AG09319 (cell line): ENCODE measurements at places on chromosomes 16 and 17.

- DNase-seq, result no peak
Observed at GRCh38 chr17:13384626-13385025, 217.1 kb downstream of the HS3ST3A1 start.

DNA sequence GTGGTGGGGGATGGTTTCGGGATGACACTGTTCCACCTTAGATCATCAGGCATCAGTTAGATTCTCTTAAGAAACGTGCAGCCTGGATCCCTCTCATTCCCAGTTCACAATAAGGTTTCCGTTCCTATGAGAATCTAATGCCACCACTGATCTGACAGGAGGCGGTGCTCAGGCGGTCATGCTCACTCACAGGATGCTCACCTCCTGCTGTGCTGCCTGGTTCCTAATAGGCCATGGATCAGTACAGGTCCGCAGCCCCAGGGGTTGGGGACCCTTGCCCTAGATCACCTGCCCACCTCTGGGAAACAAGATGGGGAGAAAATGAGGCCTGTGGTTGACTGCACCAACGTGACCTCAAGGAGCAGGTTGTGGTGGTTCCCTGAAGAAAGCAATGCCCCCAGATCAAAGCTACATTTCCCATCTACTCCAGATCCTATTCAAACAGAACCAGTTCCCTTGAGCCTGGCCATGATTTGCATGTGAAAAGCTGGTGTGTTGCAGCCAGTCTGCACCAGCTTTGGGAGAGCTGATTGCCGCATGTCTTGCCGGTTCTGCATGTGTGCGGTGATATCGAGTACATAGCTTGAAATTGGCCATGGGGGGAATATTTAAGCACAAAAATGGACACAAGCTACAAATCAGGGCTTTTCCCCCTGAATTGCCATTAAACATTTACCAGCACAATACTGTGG lies 183.2 kb upstream of the HSBP1 start:
- no peak for DNase-seq

- no peak for DNase-seq
Observed at GRCh38 chr17:71488851-71489250, 632.0 kb upstream of the SOX9 start.

GRCh38 chr17:44311562-44312181 lies 3.3 kb downstream of the RUNDC3A start:
- DNase-seq, result no peak

- DNase-seq, result no peak
Observed at GRCh38 chr16:12639044-12639443, 164.6 kb downstream of the CPPED1 start.

- DNase-seq, result no peak
Observed at GRCh38 chr16:66274335-66275110, 92.0 kb upstream of the CDH5 start.

GRCh38 chr17:21512307-21513011 lies 136.3 kb downstream of the KCNJ12 start:
- no peak for DNase-seq

- DNase-seq, result no peak
Observed at GRCh38 chr16:3259836-3260235, 3.4 kb upstream of the MEFV start.

DNA sequence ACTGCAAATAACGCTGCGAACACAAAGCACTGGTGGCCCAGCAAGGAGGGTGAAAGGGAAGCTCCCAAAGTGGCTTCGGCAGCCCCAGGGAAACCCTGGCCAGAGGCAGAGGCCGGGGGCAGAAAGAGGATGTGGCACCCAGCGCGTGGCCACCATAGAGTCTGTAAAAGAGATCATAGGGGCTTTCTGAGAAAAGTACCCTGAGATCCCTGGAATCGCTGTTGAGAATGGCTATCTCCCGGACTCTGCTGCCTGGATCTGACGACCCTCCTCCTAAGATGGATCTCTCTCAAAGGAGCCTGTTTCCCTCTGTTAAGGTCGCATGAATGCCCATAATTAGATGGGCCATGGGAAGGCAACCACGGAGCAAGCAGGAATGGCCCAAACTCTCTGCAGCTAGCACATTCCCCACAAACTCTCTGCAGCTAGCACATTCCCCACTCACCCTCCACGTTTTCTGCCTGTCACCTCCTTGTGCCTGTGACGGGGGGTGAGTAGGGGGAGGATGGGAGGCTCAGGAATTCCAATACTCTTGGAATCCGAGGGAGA lies 364.4 kb downstream of the XYLT1 start:
- DNase-seq, result no peak

GRCh38 chr17:306536-307294 lies 45.9 kb downstream of the RPH3AL start:
- DNase-seq, result no peak

DNA sequence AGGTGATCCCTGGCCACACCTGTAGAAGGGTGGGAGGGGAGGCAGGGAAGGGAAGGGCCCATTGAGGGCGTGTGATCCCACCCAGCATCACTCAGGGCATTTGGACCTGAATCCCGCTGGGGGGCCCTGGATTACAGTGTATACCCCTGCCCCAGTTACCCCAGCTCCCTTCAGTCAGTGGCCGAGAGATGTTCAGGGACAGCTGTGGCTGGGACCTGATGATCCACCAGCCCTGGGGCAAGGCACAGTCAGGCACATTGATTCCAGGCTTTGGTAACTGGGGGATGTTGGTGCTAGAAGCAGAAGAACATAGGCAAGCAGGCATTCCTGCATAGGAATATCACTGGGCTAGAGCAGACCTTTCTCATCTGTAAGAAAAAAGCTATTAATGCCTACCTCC lies 170.3 kb downstream of the FOXL1 start:
- DNase-seq, result no peak

GRCh38 chr16:84511180-84511800 lies 6.8 kb upstream of the MEAK7 start:
- peak; percentile 72 for DNase-seq

- DNase-seq, result no peak
Observed at GRCh38 chr17:6901086-6901485, 69.6 kb upstream of the TEKT1 start.

DNA sequence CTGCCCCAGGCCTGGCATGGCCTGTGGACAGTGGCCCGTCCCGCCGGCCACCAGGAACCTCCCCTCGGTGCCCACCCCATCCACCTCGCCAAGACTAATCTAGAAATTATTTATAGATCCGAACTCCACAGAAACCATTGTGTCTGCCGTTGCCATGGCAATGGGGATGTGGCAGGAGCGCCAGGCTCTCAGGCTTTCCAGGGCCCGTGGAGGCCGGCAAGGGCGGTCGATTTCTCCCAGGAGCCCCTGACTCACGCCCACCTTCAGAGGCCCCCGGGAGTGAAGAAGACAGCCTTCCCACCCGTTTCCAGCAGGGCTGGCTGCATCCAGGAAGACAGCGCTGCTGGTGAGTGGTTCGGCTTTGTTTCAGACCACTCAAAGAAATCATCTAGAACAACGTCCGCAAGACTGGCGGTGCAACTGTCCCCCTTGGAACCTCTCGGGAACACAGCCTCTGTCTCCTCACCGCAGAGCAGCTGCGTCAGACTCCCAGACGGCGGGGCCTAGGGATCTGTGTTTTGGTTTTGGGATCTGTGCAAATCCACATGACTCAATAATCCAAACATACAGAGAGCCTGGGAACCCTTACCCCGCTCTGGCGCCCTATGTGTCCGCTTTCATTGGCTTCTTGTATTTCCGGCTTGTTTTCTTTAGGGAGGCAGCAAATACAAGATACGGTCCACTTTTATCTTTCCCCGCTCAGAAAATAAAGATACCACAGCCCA lies 48.5 kb upstream of the ZCCHC14 start:
- no peak for DNase-seq

DNA sequence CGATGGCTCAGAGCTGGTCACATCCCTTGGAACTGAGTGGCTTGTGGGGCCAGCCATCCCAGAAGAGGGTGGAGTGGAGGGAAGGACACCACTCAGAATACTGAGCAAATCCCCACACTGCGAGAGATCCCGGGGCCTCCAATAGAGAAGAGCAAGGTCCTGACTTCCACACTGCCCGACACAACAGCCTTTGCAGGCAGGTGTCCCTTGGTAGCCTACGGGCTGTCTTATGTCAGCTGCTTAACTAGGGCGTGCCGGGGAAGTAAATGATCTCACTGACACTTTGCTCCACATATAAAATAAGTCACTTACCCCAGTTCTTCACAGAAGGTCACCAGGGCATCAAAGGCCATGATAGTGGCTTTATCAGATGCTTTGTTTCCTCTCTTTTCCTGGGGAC lies 16.1 kb downstream of the RECQL5 start:
- no peak for DNase-seq

DNA sequence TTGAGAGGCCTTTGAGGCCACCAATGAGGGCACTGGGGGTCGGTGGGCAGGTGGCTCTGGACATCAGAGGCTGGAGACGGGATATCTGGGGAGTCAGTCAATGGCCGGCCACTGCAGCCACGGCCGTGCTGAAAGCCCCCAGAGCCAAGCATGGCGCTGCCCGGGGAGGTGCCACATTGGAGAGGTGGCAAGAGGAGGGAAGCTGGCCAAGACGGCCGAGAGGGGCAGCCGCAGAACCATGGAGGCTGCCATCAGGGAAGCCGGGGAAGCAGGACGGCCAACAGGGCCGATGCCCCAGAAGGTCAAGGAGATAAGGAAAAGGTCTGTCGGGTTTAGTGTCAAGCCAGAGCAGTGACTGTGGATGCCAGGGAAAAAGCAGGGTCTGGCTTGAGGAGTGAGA lies 9.8 kb downstream of the RTN4RL1 start:
- DNase-seq, result no peak

- DNase-seq, result peak; percentile 71
Observed at GRCh38 chr17:41812381-41813151, at the start of gene FKBP10. Gene FKBP10, plus strand, starts transcription at chr17:41813004. Its CDS starts 31 bp downstream, at chr17:41813035.

- no peak for DNase-seq
Observed at GRCh38 chr17:19737305-19738072, 10.6 kb downstream of the ALDH3A1 start.

DNA sequence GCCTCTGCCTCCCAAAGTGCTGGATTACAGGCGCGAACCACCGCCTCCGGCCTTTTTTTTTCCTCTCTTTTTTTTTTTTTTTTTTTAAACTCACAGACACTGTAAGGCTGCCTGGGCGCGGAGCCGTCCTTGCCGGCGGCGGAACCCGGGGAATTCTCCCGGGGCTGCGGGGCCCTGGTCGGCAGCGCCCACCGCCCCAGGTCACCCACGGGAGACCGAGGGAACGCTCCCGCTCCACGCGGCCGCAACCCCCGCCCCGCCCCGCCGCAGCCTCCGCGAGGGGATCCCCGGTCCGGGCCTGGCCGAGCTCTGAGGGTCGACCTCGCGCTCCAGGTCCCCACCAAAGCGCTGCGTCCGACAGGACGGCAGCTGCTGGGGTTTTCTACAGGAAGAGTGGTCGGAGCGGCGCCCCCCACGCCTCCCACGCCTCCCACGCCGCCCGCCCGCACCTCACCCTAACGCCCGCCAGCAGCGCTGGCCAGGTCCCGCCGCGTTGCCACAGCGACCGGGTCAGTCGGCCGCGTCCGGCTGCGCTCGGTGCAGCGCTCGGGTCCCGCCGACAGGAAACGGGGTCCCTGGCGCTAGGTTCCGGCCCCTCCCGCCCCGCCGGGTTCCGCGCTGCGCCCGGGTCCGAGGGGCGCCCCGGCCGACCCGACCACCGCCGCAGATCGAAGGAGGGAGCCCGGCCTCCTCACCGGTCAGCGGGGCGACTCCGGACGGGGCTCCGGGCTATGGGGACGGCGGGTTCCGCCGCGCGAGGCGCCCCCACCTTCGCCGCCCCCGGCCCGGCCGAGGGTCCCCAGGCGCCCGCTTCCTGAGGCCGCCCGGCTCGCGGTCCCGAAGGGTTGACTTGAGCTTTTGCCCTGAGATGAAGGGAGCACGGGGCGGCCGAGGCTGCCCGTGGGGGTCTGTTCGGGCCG lies at the start of gene CCDC57:
CCDC57 (minus strand) TSS at position 512 of the 920 bp plus-strand sequence. CDS start 10,898 bp downstream, outside the sequence.
- no peak for DNase-seq

GRCh38 chr16:12431561-12431960 lies 372.1 kb downstream of the CPPED1 start:
- DNase-seq, result no peak

- DNase-seq, result no peak
Observed at GRCh38 chr17:28996554-28997096, 9.2 kb downstream of the SEZ6 start.

DNA sequence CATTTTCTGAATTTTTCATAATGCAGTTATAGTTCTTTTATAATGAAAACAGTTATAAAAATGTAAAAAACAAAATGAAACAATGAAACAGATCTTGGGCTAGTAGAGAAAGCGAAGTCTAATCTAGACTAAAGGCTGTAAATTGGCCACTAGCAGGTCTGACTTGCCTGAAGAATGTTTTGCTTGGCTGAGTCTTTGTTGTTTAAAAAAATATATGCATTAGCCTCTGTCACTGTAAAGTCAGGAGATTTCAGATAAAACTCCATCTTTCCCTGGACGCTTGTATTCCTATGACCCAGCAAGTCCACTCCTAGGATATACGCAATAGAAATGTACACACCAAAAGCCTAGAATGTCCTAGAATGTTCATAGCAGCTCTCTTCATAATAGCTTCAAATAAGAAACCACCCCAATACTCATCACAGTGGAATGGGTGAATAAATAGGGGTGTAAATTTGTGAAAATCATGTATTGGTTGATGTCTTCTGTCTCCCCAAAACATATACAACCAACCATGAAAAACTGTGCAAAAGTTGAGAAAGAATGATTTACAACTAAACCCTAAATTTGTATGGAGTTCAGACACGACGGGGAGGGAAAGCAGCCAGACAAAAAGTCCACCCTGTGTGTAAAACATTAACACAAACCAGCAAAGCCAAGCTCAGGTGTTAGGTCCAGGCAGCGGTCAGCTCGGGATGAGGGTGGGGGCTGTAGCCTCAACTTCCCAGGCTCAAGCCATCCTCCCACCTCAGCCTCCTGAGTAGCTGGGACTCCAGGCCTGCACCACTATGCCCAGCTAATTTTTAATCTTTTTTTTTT lies 37.7 kb upstream of the MEAK7 start:
- no peak for DNase-seq

DNA sequence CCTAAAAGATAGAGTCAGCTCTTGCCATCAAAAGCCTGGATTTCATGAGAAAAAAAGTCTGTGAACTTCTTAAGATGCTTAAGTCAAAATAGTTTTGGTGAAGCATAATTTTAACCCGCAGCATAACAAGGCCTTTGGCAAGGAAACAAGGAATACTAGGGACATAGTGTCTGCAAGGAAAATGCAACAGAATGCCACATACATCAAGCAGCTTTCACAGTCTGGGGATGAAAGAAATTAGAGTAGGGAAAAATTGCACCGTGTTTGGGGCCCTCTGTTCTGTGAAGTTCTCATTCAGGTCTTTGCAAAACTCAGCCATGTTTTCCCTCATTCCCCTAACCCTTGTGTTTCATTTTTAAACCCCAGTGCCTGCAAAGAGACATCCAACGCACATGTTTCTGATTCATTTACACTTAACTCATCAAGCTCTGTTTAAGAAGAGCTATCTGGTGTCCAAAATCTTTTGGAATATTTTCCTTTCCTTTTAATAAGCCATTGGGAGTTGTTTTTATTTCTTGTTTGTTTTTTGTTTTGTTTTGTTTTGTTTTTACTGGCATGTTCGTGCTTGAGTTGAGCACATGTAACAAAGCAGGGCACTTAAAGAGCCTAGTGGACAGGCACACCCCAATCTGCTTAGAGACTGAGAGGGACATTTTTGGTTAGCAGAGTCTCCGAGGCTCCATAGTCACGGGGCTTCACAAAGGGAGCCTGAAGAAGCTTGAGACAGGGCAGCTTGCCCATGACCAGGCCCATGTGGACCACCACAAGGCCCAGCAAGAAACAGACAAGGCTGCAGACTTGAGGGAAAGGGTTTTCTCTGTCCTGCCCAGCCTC lies 116.5 kb downstream of the ANKFN1 start:
- no peak for DNase-seq

- DNase-seq, result no peak
Observed at GRCh38 chr17:71331754-71332325, 789.0 kb upstream of the SOX9 start.

GRCh38 chr17:80422981-80423380 lies 8.0 kb downstream of the ENDOV start:
- DNase-seq, result no peak

- no peak for DNase-seq
Observed at GRCh38 chr16:4273858-4274311, 1.1 kb upstream of the TFAP4 start.
